ENCODE measurements at places on chromosomes 4 and X. TPM values are rescaled to one million over a fixed set of nuclear protein-coding genes. Genes with fewer than 3 reads are reported as not detected.

DNA sequence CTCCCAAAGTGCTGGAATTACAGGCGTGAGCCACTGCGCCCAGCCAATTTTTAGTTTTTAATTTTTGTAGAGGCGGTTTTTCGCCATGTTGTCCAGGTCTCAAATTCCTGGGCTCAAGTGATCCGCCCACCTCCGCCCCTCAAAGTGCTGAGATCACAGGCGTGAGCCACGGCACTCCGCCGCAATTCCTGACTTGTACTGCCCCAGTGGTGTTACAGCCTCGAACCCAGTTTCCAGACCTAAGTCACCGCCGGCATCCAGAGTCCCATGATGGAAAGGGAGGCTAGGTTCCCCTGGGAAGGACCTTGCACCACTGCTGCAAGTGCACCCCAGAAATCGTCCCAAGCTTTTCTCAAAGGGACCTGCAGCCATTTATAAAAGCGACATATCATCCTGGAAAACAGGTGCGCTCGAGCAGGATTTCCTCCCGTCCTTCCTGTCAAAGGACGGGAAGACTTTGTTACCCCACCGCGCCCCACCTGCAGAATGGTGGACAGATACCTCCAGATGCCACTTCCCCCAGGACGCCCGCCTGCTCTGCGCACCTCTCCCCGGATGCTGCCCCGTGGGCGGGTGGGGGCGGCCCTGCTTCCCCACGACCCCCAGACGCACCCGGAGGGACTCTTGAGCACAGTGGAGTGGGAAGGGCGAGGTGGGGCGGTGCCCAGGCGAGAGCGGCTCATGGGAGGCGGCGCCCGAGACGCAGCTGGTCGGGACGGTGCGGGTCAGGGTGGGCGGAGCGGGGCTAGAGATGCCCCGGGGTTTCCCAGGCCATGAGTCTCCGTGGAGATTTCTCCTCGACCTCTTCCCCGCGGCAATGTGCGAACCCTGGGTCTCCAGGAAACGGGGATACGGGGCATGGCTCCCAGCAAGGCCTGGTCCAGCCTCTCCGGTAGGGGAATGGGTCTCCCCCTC lies 947 bp upstream of the RPL10 start:
- DNase-seq, result peak; percentile 37

GRCh38 chrX:78950009-78950835 lies 5.0 kb downstream of the P2RY10 start:
- DNase-seq, result no peak

The PLP2 gene
- 141 TPM for total RNA-seq

The RBM3 gene
- 309 TPM for total RNA-seq

The IL21 gene
- 0.20 TPM for total RNA-seq

- no peak for DNase-seq
These were observed 95.5 kb upstream of the KLHL13 start for GRCh38 chrX:118211891-118212816.

The GSX2 gene
- total RNA-seq, result not detected

DNA sequence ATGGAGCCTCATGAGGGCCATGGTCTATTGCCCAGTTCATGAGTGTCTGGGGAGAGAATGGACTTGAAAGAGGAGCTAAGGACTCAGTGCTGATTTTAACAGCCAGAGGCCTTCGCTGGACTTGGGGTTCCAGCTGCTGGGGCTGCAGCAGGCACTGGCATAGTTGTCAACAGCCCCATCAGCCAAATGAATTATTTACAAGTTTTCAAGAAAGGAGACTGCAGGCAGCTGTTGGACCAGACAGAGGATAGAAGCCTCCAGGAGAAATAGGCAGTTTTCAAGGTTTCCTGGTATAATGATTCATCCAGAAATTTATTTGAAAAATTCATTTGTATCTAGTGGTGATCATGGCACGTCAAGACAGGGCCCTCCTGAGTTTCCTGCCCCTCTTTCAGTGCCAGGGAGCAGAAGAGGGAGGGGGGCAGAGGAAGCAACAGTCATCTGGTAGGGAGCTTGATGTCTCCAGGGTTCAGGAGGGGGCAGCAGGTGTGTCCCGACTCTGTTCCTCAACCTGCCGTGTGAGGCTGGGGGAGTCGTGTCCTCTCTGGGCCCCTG lies 63.1 kb upstream of the GPR78 start:
- no peak for DNase-seq

All from CD4-positive, CD25-positive, alpha-beta regulatory T cell (primary cell).